ENCODE measurements at places on chromosomes 4 and X.

- no peak for DNase-seq
Measured at GRCh38 chr4:114386637-114387233, 211.9 kb upstream of the UGT8 start.

- DNase-seq: no peak
Measured at GRCh38 chr4:118761397-118762016, 74.4 kb downstream of the SEC24D start.

DNA sequence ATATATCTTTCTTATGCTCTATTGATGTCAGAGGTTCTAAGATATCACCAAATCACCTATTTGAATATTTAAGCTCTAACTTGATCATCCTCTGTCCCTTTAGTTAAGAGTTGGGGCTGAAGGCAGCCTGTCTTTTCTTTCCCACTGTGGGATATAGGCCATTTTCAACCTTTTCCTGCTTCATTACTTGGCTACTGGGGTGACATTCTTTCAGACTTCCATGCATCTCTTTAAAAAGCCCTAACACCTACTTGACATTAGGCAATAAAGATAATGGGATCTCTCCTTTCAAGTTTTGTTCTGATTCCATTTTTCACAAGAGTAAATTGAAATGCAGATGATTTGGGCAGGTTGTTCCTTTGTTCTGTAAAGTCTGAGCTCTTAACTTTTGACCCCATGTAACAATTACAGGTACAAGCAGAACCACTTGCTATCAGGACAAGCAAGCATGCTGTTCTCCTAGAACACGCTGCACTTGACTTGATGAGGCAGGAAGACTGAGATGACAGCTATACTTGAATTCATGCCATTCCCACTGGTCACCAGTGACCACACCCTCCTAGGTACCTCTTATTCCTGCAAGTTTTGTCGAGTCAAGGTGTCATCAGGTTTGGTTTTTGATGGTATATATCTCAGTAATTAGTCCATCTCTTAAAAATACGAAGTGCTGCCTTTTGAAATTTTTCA, 18.2 kb downstream of the HOPX start:
- no peak for DNase-seq

DNA sequence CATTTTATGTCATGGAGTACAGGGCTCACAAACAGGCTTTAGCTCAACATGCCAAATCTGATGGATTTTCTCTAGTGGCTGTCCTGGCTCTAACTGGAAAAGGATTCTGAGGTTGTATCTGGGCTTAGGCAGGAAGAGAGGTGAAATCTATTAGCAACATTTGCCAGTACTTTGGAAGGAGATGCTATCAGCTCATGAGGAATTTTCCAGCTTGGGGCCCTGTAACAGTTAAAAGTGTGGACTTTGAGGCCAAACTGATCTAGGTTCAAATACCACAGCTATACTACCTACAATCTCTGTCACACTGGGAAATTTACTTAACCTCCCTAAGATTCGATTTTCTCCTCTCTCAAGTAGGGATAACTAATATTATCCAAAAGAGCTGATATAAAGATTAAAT, 119.0 kb upstream of the HCCS start:
- no peak for DNase-seq

GRCh38 chrX:39724544-39724943, 373.2 kb downstream of the BCOR start:
- no peak for DNase-seq

DNA sequence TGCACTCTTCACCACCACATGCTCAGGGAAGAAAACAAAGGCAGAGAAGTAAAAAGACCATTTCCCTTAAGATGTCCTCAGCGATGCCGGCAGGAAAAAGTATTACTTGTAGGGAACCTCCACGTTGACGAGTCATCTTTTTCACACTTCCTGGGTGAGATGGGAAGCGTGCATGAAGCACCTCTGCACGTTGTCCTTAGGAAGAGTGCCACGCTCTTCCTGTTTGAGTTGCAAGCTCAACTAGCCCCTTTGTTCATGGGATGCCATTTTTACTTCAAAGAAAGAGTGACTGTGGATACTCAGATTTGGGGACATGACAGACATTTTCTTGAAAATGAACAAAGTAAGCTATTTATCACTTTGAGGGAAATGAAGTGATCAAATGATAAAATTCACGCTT, 33.8 kb downstream of the DCTD start:
- DNase-seq: no peak

DNA sequence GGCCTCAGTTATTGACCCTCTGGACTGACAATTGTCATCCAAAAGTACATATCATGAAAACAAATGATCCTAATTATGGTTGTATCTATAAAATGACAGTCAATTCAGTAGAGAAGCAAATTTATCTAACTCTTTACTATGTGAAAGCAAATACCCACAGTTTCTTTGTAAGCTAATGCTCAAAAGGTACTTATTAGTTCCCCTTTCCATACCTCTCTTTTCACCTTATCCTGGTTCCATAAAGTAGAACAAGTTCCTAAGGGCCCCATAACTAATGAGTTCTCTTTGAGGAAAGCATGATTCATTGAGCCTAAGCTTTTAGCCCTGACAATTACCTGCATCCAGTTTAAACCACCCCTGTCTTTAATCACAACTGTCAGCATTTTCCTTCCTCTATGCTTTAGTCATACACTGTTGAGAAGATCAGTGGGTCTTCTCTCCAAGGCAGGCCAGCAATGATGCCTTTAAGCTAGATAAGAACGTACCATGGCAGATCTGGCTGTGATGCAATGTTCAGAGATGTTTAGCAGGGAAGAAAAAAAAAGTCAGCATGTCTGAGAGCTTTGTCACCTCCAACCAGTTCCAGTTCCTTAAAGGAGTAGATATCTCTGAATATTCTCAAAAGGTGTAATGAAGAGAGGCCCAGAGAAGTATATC, 179.7 kb upstream of the RASGEF1B start:
- DNase-seq: no peak

DNA sequence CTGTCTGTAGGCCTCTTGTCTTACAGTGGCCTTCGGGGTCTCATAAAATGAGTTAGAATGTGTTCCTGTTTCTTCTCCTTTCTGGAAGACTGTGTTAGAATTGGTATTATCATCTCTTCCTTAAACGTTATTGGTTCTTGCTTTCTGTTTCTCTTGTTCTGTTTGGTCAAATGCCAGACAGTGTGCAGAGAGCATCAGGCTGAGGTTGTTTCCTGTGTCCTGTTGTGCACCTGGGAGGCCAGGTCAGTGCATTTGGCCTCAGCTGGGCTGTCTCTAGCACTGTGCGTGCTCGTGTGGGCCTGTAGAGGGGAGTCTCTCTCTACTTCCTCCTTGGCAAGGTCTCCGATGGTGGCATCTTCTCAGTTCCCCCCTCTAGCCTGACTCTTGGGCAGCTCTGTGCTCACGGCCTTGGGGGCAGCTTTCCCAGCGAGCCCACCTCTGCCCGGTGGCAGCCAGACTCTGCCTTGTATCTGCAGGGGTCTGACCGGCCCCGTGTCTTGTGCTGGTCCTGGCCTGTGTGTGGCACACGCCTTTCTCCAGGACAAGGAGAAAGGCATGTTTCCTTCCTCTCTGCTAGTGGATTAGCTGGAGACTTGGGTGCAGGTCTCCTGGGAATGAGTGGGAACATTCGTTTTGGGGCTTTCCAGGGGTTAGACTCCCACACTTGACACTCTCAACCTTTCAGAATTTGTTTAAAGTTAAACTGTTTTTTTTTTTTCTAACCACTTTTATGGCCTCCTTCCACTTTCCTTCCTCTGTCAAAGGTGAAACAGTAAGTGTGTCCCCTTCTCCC, 62.3 kb downstream of the FAM193A start:
- DNase-seq: no peak
